Adipocyte (in vitro differentiated cells): ENCODE measurements at places on chromosomes 11 and 22.

DNA sequence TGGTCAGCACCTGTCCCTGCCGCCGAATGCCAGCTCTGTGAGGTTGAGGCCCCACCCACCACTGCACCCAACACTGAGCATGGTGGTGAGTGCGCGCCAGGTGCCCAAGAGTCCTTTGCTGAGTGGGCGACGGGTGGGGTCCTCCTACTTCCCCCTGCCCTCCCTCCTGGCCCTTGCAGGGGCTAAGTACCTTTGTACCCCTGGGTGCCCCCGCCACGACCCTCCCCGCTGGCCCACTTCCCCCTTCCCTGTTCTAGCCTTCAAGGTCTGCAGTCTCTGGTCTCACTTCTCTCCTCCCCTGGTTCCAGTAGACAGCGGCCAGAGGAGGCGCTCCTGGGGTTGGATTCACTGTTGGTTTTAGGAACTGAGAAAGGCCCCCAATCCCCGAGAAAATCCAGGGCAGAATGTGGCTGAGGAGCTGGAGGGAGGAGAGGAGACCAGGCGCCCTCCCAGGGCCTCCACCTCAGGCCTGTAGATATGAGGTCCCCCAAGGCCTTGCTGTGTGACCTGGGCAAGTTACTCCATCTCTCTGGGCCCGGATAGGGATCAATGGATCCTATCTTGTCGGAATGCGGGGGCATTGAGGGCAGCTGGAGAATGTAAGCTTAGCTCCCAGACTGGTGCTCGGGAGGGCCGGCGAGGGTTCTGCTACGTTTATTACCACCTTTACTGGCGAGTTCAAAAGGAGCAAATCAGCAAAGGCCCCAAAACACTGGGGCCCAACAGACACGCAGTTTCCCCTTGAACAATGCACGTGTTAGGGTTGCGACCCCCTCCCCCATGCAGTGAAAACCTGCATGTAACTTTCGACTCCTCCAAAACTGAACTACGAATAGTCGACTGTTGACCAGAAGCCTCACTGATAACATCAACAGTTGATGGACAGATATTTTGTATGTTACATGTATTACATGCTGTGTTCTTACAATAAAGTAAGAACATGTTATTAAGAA is 31.9 kb upstream of the SMIM38 start:
- no peak for DNase-seq

GRCh38 chr22:23113067-23113846 is 28.5 kb downstream of the RSPH14 start:
- no peak for DNase-seq

GRCh38 chr22:20244691-20245576 is 23.2 kb downstream of the RTN4R start:
- DNase-seq = no peak

- DNase-seq = no peak
These were observed 24.1 kb upstream of the FEZ1 start for GRCh38 chr11:125519860-125520834.

GRCh38 chr11:19982774-19983495 is 177.3 kb downstream of the DBX1 start:
- peak; percentile 46 for DNase-seq

GRCh38 chr22:39528681-39529486 is 3.7 kb downstream of the RPS19BP1 start:
- peak; percentile 97 for DNase-seq

GRCh38 chr11:7882860-7883259 is 48.2 kb downstream of the OR10A6 start:
- no peak for DNase-seq

DNA sequence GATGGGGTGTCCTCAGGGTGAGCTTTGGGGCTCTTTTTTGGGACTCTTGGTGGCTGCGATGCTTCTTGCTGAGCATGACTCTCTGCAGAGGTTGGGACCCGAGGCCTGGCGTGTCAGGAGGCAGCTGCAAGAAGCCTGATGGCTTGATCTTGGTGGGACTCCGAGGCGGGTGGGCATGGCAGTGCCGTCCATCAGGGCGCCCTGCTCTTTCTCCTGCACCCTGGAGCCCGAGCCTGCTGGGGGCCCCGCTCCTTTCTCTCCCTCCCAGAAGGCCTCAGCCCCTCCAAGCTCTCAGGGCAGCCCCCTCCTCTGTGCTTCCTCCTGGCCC is 432.7 kb downstream of the TBC1D22A start:
- DNase-seq = no peak

GRCh38 chr22:26479043-26479791 is 4.4 kb downstream of the HPS4 start:
- DNase-seq = no peak

GRCh38 chr11:111301004-111301841 is 2.9 kb downstream of the POU2AF3 start:
- no peak for DNase-seq

DNA sequence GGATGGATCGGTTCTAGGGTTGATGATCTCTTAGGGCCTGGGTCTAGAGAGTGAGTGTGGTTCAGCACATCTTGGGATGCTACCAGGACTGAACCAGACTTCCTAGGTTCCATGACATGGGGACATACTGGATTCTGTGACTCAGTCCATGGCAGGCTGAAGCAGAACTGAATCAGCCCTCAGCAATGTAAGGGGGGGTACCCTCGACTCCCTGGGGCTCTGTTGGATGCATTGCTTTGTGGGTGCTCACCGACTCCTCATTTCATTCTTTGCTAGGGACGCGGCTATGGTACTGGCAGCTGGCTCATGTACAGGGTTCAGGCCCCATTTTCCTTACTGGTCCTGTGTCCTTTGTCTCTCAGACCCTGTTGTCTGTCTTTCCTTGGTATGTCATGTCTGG is 733 bp upstream of the GRAMD1B start:
- peak; percentile 58 for DNase-seq

DNA sequence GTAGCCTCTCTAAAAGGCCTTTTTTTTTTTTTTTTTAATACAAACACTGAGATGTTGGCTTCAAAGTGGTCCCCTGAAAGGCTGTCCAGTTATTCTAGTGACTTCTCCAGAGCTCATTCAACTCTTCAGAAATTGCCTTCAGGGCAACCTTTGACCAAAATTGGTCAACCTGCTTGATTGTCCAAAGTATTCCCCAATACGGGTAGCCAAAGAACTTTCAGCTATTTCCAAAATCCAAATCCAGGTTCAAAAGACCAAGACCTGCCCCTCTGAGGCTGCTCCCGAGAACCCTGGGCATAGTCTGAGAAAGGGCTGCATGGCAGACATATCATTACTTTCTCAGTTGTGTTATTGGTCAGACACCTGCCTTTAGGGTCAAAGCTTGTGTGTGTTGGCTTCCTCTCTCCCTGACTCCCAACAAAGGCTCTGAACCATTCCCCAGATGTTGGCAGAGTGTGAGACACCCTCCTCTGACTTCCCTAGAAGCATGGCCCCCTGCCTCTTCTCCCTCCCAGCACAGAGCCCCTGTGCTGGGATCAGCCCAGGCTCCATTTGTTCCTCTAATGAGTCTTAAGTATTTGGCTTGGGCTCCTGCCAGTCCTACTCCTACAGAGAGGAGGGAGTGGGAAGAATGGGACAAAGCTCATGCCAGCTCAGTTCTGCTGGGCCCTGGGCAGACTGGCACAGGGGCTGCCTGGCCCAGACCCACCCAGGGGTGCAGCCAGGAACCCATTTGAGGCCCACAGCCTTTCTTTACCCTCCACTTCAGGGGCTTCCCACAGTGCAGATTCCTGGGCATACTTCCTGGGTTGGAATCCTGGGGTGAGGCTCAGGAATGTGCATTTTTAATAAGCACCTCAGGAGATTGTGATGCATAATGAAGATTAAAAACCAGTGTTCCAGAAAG is 30.3 kb downstream of the TNKS1BP1 start:
- DNase-seq = peak; percentile 79

DNA sequence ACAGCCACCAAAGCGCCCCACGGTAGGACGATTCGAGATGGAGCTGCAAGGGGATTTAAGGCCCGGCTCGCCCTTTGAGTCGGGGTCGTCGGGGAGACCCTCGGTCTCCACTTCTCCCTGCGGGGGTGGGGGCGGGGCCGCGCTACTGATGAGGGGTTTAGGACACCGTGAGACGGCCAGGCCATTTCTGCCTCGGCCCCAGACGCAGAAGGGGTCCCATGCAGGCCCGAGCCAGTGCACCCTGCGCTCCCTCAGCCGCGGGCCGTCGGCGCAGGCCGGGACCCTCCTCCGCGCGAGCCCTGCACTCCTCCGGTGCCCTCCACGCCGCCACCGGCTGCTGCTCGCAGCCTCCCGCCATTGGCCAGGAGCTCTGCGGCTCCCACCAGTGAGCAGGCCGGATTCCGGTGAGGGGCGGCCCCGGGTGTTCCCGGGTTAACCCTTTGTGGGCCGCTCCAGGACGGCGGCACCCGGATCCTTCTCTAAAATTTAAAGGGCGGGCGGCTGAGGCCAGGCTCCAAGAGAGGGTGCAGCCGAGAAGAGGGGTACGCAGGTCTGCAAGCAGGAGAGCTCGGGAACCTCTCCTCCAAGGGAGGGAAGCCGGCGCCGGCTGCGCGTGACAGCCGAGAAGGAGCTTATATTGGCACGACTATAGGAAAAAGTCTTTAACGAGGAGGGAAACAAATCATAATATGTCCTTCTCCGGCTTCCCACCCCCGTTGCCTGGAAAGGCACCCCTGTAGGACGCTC is 18.0 kb downstream of the CREB3L1 start:
- peak; percentile 92 for DNase-seq

GRCh38 chr11:47186700-47187695 is 764 bp upstream of the PACSIN3 start:
- DNase-seq = peak; percentile 70

DNA sequence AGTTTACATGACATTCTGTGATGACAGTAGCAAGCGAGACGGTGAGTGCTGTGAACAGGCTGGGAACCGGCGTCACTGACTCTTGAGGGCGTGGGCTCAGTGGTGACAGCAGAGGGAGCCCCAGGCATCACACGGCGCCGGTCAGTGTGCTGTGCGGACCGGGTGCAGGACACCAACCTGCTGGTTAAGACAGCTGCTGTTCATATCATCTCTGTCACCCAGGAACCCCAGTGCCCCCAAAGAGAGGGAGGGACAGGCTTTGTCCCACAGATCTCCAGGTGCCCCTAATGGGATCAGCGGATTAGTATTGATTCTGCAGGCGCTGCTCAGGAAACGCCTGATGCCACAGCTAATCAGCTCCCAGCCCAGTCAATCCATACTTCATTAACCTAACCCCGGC is 18.4 kb downstream of the B3GAT1 start:
- DNase-seq = no peak
